ENCODE measurements at places on chromosomes 6 and 20.

DNA sequence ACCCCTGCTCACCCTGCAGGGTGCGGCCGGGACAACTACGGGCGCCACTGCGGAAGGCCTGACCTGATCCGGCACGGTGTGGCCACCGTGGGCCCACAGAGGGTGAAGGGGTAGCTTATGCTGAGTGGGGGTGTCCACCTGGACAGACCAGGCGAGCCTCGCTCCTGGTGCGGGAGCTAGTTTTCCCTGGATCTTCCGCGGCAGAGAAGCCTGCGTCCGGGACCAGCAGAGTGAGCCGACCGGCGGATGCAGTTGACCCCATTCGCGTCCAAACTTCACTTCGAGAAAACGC is 38.2 kb downstream of the NCR2 start:
- no peak for DNase-seq

GRCh38 chr6:32622545-32623401 is 14.4 kb upstream of the HLA-DQA1 start:
- peak; percentile 1 for DNase-seq

GRCh38 chr6:124389127-124389526 is 573.1 kb upstream of the RNF217 start:
- no peak for DNase-seq

DNA sequence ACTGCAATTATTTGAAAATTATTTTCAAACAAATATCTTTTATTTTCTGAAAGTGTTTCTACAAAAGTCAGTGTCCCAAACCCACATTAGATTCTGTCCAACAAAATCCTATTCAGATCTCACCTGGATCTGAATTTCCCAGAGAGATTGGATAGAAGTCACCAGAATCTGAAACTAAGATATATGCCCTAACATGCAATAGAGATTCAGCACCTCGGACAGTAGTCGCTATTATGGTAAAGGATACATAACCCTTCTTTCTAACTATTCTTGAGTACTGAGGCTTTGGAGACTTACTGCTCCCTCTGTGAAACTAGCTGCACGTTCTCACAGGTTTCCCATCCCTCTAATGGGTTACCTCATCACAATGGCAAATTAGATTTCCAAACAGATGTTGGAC is 151.4 kb downstream of the ID4 start:
- DNase-seq = peak; percentile 21

DNA sequence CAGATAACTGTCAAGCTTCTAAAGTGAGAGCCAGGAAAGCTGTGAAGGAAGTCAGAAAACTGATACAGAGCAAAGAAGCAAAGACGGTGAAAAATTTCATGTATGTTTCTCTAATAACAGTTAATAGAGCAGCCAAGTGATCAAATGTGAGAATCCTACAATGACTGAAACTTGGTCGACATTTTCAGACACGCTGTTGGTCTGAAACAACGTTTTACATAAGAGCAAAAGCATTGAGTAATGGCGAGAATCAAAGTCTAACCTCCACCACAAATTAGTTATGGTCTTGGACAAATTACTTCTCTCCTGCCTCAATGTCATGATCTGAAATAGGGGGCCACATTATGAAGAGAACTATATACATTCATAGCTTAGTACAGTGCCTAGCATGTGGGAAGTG is 3.3 kb downstream of the MKKS start:
- no peak for DNase-seq

DNA sequence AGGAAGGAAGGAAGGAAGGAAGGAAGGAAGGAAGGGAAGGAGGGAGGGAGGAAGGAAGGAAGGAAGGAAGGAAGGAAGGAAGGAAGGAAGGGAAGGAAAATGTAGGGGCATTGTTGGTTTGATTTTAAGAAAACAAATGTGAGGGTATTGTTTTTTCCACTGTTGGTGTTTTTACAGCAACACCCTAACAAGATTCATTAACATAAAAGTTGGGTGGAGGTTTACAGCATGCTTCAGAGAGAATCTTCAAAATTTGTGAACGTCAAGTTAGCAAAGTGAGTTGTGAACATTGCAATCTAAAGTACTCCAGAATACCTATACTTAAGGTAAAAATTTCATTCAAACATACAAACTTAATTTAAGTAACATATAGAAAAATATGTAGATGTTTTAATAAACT is 200.2 kb upstream of the ID4 start:
- no peak for DNase-seq

- DNase-seq = no peak
Measured at GRCh38 chr6:135162678-135163439, 18.2 kb upstream of the MYB start.

DNA sequence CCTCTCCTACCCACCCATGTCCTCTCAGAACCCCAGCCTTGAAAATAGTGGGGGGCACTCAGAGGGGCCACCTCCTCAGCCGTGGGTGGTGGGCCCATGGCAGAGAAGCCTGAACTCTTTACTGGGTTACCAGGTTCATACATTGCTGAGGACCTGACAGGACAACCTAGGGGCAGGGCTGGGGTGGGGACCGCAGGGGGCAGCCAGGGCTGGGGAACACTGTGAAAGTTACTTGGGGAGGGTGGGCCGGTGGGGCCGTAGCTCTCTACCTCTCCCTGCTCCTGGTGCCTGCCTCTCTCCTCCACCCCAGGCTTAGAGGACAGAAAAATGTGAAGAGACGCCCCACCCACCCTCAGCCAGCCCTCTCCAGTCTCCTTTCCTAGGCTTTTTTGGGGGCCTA is 15.4 kb downstream of the MDFI start:
- DNase-seq = no peak

- no peak for DNase-seq
Measured at GRCh38 chr6:142443532-142443931, 141.7 kb downstream of the ADGRG6 start.

DNA sequence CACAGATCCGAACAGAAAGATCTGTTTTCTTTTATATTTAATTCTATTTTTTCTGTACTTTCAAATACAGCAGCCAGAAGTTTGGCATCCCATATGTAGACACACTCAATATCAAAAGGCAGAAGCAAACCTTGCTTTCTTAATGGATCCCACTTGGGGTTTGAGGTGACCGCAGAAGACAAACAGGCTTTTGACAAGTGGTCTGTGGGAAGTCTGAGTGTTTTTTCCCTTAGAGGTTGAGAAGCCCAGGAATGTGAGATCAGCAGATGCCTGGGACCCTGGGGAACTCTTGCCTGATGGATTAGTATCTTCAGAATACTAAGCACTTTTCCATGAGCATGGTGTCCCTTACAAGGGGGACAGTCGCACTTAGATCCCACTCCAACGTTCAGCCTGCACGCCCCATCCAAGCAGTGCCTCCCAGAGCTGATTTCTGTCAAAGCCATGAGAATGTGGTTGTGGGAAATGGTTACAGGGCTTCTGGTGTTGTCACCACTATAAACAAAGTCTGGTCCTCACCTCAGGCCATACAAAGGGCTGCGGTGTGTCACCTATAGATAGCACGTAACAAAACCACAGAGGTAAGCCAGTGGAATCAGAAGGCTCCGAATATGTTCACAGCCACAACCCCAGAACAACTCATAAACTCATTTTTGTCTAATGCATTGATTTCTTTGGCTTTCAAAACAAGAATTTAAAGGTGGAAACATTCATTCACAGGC is 12.7 kb downstream of the IL17F start:
- DNase-seq = no peak

DNA sequence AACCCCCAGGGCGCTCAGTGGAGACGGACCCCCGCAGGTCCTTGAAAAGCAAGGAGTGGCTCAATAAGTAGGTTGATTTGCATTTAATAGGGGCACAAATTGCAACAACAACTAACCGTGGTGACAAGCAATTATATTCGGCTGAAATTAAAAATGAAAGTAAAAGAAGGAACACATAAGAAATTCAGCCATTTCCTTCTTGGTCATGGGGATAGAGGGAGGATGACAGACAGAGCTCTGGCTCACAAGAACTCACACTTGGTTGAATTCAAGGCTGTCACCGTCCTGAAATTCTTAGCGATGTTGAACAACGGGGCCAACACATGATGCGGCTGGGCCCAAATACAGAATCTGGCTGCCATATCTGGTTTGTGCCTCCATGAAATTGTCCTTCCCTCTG is 129.0 kb downstream of the EDN3 start:
- no peak for DNase-seq

DNA sequence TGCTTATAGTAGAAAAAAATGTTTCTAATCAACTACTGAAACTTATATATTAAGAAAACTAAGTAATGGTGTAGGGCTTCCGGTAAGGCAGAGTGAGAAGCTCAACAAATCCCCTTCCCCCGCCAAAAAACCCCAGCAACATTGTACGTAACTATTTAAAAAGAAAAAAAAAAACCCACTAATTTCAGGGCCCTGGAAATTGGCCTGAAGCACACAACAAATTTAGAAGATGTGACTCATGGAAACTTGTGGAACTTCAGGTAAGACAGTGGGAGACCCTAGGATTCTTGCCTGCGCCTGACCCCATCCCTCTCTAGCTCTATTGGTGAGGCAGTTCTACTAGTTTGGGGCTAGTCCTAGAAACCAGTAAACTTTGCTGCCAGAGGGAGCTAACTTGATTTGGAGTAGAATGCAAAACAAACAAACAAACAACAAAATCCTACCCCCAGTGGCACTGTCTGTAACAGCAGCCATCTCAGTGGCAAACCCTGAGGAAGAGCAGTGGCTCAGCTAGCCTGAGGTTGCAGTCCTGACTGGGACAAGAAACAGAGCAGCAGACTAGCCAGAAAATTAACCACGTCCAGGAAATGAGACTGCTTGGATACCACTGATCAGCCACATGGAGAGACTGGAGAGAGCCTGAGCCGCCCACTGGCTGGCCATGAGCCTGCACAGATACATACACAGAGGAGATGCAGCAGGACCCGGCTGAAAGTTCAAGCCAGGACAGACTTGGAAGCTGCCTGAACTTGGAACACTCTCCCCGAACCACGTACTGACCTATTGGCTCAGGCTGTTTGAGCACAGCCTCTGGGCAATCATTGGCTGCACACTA is 135.1 kb downstream of the TBXT start:
- peak; percentile 81 for DNase-seq

GRCh38 chr6:118546880-118547218 is 1.2 kb upstream of the PLN start:
- DNase-seq = no peak

DNA sequence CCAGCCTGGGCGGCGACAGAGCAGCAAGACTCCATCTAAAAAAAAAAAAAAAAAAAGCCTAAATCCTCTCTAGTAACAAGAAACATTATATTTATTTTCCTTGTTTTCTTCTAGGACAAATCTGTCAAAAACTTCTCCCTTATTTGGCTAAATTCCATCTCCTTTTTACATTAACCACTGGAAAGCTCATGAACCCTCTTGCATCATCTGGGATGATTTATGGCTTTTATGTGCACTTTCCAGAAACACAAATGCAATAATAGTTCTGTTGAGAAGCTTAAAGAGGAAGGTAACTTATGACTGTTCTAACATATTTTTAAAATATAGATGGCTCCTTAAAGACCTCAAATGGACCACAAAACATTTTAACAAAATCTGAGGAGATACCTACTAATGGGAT is 526.1 kb upstream of the SPTLC3 start:
- DNase-seq = no peak
